ENCODE measurements at places on chromosomes 12 and 14.

DNA sequence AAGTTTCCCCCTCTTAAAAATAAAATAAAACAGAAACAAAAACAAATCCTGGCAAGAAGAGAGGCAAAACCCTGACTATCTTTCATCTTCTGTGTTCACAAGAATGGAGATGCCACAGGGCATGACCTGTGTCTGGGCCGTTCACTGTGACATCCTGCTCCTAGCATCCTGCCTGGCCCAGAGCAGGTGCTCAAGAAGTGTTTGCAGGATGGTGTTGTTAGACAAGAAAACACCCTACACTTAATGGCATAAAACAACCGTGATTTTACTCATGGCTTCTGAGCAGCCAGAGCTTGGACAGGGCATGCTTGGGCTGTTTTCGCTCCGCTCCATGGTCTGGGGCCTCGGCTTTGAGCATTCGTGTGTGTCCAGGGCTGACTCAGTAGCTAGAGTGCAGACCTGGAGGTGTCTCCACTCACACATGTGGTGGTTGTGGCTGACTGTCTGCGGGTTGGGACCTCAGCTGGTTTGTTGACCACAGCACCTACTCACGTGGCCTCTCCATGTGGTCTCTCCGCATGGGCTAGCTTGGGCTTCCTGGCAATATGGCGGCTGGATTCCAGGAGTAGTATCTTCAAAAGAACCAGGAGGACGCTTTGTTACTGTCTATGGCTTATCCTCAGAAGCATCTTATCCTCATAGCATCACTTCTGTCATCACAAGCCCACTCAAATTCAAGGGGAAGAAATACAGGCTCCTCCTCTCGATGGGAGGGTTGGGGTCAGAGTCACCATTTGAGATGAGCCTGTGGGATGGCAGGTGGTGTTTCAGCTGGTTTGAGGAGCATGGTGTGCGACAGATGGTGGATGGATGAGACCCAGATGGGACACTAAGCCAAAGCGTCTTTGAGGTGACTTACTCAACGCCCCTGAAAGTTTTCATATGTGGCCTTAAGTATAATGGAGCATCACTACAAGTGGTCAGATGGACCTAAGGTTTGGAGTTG, 33.2 kb upstream of the FZD10 start:
- no peak for DNase-seq

- no peak for DNase-seq
Observed at GRCh38 chr12:4049298-4050080, 176.3 kb upstream of the PARP11 start.

DNA sequence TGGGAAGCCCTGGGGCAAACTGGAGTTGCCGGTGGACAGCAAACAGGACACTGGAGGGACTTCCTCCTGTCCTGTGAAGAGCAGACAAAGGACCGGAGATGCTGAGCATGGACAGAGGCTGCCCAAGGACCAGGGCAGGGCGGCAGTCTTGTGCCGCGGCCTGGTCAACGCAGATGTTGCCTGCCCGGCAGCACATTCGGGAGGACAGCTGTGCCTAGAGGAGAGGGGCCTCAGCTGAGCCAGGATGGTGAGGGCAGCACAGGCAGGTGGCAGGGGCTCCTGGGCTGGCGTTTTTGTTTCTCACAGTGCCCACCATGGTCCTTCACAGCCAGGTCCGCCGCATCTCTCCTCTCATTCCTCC, 13.3 kb downstream of the ANKRD9 start:
- no peak for DNase-seq

DNA sequence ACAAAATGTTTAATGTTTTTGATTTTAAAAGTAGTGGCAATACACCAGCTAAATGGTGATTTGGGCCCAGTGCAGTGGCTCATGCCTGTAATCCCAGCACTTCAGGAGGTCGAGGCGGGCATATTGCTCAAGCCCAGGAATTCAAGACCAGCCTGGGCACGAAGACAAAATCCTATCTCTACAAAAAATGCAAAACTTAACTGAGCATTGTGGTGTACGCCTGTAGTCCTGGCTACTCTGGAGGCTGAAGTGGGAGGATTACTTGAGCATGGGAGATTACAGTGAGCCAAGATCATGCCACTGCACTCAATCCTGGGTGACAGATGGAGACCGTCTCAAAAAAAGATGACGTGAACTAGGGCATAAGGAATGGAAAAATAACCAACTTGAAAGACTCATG, 4.7 kb downstream of the RPL36AL start:
- DNase-seq, result no peak

- DNase-seq, result no peak
Observed at GRCh38 chr12:78343657-78344056, 513.0 kb downstream of the NAV3 start.

Measured in glutamatergic neuron (in vitro differentiated cells).